ENCODE measurements at places on chromosomes 12 and 14.

DNA sequence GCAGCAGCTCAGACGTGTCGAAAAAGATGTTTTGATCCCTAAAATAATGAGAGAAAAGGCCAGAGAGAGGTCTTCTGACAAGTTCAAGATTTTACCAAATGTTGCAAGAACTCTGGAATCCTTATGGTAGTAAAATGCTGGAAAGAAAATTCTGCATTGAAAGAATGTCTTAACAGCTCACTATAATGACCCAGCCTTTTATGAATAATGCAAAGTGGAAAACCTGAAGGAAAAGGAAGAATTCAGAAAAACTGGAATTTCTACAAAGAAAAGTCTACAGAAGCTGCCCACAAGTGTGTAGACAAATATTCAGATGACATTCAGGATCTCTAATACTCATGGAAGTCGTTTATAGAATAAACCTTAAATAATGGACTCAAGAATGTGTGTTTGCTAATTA is 1.8 kb upstream of the CCDC88C start:
- DNase-seq = no peak

DNA sequence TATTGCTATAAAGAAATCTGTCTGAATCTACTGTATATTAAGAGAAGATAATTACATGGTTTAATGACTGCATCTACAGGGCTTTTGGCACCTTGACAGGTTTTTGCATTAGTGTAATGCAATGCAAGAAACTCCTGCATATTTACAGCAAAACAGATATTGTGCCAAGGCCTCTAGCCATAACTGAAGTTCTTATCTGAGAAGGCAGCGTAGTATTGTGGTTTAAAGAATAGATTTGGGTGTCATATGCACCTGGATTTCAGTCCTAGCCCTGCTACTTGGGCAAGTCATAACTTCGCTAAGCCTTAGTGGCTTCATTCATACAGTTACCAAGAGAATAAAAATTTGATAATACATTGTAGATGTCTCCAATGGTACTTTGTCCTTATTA is 350.1 kb downstream of the CCDC91 start:
- no peak for DNase-seq

- no peak for DNase-seq
Observed at GRCh38 chr14:56205881-56206280, 87.7 kb downstream of the PELI2 start.

DNA sequence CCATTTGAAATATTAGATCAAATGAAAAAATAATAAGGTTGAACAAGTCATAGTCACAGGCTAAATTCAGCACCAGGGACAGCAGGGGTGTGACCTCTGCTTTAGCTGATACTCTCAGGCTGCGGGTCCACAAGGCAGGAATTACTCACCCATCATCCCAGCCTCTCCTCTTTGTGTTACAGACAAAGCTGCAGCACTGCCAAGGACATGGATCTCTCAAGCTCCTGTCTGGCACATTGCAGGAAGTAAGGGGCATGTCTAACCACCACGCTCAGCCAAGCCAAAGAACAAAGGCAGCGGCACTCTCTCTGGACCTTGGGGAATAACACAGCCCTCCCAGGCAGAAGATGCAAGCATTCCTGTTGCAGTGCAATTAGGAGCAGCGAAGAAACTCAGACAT is 783.8 kb downstream of the VRK1 start:
- peak; percentile 17 for DNase-seq

- DNase-seq = no peak
Observed at GRCh38 chr12:111029732-111030131, 109.4 kb upstream of the MYL2 start.

DNA sequence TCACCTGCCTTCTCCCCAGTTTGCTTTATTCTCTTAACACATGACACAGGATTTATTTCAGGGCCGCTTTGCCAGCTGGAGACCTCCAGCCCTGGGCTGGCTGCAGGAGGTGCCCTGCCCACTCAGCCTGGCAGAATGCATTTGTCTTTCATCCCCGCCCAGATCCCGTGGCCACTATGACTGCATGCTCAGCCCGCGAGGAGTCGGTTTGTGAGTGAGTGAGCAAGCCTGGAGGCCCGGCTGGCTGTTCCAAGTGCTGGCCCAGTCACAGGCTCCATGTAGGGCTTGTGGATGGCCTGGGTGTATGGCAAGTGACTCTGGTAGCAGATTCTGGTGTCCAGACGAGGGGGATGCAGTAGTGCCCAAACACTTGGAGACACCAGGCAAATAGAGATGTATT is 2.1 kb downstream of the TDP1 start:
- DNase-seq = no peak

DNA sequence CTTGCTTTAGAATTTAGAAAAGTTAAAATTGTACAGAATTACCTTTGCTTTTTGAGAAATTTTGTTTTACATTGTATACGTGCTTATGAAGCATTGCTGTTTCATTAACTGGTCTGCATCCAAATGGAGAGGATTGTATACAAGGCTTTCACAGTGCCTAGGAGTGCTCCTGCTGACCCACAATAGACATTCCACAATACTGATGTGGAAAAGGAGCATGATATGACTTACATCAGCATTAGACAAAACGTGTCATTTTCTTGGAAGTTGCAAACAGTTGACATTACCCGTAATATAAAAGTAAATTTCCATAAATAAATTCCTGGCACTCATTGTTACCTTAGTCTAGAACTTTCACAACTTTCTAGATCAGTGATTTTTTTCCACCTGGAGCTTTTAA is 1.9 kb downstream of the PRKD1 start:
- no peak for DNase-seq

All from NCI-H1092 treated with DMSO at 0.1 percent for 48 hours (cell line).